ENCODE measurements at places on chromosomes 2 and 18. TPM values are rescaled to one million over a fixed set of nuclear protein-coding genes. Genes with fewer than 3 reads are reported as not detected.

DNA sequence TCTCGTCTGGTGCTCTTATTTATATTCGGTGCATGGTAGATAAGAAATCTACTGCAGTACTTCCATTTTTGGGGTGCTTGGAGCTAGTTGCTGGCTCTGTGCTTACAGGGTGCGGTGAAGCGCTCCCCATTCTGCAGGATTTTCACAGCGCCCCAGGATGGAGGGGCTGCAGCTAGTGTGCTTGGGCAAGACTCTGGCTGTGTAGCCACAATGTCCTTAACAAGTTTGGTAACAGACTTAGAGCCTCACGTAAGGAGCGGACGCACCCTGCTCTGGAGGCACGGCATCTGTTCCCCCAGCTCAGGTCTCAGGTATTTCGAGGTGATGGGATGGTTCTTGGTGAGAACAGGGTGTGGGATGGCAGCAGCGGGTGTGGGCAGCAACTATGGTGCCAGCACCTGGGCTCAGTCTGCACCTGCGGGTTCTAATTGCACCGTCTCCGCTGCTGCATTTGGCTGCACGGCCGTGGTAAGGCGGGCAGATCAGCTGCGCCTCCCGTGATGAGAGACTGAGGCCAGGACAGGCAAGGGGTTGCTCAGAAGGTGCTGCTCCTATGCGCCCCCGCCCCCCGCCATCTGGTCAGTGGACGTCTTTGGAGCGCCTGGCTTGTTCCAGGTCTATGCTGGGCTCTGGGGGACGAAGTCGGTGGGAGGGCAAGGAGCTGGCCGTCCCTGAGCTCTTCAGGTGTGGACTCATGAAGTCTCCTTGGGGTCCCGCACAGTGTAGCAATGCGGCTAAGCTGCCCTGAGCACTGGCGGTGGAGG lies 20.1 kb upstream of the ALLC start:
- H3K4me3 ChIP-seq = no peak overlapping the region
- DNase-seq = no peak
- H3K27ac ChIP-seq = no peak overlapping the region

Gene MTX2
- polyA plus RNA-seq = 28.1 TPM

Gene RIT2
- 0.27 TPM for polyA plus RNA-seq

- no peak for DNase-seq
- H3K36me3 ChIP-seq = no peaks in the 10 kb centered on the region
- H3K27me3 ChIP-seq = no peaks in the 10 kb centered on the region
- H3K4me1 ChIP-seq = no peaks in the 10 kb centered on the region
These were observed 220.2 kb downstream of the SUCLG1 start for GRCh38 chr2:84238907-84239306.

GRCh38 chr18:32983721-32984120 lies 210.9 kb upstream of the KLHL14 start:
- no peaks in the 10 kb centered on the region for H3K36me3 ChIP-seq
- H3K27ac ChIP-seq = no peak overlapping the region

Gene EN1
- not detected for polyA plus RNA-seq

DNA sequence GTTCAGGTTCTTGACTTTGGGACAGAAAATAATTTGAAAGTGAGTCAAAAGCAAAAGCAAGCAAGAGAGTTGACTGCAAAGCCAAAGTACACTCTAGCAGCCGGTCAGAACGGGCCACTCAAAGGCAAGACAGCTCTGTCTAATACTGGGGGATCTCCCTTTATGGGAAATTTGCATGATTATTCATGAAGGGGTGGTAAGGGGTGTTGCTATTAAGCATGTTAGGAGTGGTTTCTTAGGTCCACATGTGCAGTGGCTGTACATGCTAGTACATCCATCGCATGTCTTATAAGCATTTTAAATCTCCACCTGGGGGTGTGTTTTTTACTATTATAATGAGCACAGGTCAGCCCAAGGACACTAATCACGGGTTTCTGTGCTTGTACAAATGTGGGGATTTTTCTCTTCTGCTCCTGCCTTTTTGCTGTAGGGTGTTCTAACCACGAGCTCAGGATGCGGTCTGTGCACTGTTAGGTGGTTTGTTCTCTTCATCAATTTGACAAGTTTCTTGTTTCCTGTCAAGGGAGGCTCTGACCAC lies 60.2 kb upstream of the SPP2 start:
- DNase-seq = peak; percentile 56
- H3K27me3 ChIP-seq = no peaks in the 10 kb centered on the region
- no peak overlapping the region for H3K27ac ChIP-seq

DNA sequence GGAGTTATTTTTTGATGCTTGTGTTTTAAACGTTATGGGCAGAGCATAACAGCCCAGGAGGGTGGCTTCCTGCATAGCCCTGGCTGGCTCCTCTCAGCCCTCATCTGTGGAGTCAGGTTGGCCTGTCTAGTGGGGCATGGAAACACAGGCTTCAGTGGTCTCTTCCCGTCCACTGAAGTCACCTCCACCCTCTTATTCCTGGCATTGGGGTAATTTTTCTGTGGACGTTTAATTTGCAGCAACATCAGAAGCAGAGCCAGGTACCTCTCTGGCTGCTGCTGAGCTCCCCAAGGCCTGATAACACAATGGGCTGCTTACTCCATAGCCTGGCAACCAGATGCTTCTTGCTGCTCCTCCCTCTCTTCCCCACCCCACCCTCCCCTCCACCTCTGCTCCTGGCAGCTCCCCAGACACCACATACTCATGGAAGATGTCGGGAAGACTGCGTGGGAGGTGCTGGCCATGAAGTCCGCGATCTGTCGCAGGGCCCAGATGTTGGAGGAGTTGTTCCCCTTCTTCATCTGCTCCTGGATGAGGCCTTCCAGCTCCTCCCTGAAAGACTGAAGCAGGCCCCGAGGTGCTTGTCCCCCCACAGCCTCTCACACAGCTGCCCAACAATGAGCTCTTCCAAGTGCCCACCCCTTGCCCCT lies 64.0 kb downstream of the ADD2 start:
- no peak overlapping the region for H3K4me3 ChIP-seq
- H3K4me1 ChIP-seq = no peaks in the 10 kb centered on the region
- no peaks in the 10 kb centered on the region for H3K27me3 ChIP-seq
- no peak for DNase-seq
- H3K36me3 ChIP-seq = no peaks in the 10 kb centered on the region
- no peak overlapping the region for H3K27ac ChIP-seq

Gene AGXT
- 1.8 TPM for polyA plus RNA-seq

- no peak for DNase-seq
- no peak overlapping the region for H3K27ac ChIP-seq
- H3K36me3 ChIP-seq = no peaks in the 10 kb centered on the region
- H3K27me3 ChIP-seq = no peaks in the 10 kb centered on the region
- no peak overlapping the region for H3K4me3 ChIP-seq
- no peaks in the 10 kb centered on the region for H3K4me1 ChIP-seq
These were observed 88.1 kb downstream of the THNSL2 start for GRCh38 chr2:88258208-88258607.

GRCh38 chr2:122203523-122203922 lies 448.1 kb downstream of the TSN start:
- H3K36me3 ChIP-seq = no peaks in the 10 kb centered on the region
- H3K27ac ChIP-seq = no peak overlapping the region
- H3K27me3 ChIP-seq = no peaks in the 10 kb centered on the region
- H3K4me3 ChIP-seq = no peak overlapping the region
- H3K4me1 ChIP-seq = no peaks in the 10 kb centered on the region

Gene EIF4E2
- polyA plus RNA-seq = 67.9 TPM

- no peaks in the 10 kb centered on the region for H3K4me1 ChIP-seq
- H3K4me3 ChIP-seq = no peak overlapping the region
- H3K36me3 ChIP-seq = no peaks in the 10 kb centered on the region
- no peak for DNase-seq
These were observed 7.1 kb downstream of the DSG1 start for GRCh38 chr18:31325051-31325450.

- no peak for DNase-seq
- no peak overlapping the region for H3K4me3 ChIP-seq
- H3K27me3 ChIP-seq = no peaks in the 10 kb centered on the region
- no peaks in the 10 kb centered on the region for H3K36me3 ChIP-seq
- no peaks in the 10 kb centered on the region for H3K4me1 ChIP-seq
These were observed 215.4 kb downstream of the MYCN start for GRCh38 chr2:16155766-16156165.

DNA sequence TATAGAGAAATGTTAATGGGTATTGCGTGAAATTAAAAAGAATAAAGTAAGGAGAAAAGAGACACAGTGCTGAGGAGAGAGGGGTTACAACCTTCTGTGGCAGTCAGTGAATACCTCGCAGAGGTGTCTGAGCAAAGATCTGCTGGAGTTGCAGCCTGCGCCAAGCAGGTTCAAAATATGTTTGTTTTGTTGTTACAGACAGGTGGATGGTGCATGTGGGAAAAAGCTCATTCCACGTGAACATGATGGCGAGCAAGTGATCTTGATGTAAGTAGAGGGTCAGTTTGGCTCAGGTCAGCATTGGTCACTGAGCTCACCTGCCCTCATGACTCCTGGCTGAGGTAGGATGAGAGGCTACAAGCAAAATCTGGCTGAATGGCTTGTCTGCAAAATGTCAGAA lies 66.2 kb downstream of the SOX11 start:
- no peaks in the 10 kb centered on the region for H3K4me1 ChIP-seq
- no peak overlapping the region for H3K4me3 ChIP-seq
- H3K36me3 ChIP-seq = no peaks in the 10 kb centered on the region

DNA sequence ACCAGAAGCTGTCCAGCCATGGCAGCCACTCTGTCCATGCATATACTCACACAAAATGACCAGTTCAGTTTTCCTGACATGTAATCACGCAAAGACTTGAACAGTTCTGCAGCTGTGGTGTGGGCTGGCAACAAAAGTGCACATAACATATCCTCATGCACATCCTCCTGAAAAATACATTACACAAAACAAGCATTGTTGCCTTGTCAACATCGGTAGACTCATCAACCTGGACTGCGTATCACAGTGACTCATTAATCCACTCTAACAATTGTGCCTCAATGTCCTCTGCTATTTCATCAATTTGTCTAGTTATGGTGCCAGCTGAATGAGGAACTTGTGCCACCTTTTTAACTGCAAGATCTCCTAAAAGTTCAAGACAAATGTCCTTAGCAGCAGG lies 19.5 kb downstream of the RBKS start:
- H3K27ac ChIP-seq = no peak overlapping the region
- H3K27me3 ChIP-seq = no peaks in the 10 kb centered on the region
- H3K4me3 ChIP-seq = no peak overlapping the region

DNA sequence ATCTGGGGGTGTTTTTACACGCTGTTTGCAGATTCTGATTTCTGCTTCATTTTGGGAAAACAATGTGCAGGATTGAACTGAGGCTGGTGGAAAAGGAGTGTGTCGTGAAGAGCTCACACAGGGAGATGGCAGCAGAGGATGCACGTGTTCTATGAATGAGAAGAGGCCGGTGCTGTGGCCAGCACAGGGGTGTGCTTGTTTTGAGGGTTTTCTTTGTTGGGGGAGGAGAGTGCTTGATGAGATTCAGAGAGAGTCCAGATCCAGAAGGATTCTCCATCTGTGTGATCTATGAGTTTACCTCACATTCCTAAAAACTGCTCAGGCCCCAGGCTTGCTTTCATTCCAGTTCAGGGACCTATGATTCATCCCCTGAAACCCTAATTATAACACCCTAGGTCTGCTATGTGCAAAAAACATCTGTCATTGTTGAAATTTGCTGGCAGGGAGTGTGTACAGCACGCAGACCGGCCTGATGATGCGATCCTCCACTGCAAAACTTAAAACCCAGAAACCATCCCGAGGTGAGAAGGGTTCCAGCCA lies 12.1 kb downstream of the TGFA start:
- no peak overlapping the region for H3K27ac ChIP-seq
- no peak overlapping the region for H3K4me3 ChIP-seq
- DNase-seq = no peak
- peaks cover 5% of the 10 kb centered on the region for H3K36me3 ChIP-seq
- H3K4me1 ChIP-seq = no peaks in the 10 kb centered on the region

- H3K36me3 ChIP-seq = no peaks in the 10 kb centered on the region
- H3K4me1 ChIP-seq = no peaks in the 10 kb centered on the region
- H3K27ac ChIP-seq = no peak overlapping the region
- no peak for DNase-seq
- no peak overlapping the region for H3K4me3 ChIP-seq
These were observed 154.8 kb upstream of the FHL2 start for GRCh38 chr2:105553538-105554196.

DNA sequence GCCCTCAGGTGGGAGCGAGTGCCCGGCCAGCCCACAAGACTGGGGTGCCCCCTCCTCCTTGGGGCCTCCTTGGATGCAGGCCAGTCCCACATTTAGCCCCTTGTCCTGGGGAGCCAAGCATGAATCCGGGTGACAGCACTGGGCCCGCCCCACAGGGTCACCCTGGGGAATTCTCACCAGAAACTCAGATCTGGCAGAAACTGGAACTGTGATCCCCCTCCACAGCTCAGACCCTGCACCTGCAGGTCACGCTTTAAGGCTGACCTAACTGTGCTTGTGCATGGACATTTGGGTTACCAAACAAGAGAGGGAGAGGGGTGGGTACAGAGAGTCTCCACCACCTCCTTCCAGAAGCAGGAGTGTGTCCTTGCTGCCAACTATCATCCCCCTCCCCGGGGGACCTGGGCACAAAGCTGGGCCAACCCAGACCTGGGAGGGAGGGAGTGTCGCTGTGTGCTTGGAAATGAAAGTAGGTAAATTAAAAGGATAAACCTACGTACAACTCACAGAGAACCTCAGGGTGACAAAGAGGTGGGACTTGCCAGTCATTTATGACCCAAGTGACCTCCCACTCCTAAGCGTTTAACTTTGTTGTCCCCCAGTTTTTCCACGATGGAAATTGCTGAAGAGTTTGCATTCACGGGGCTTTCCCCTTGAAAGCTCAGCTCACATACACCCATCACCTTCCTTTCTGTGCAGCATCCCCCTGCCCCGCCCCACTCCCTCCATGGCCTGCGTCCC lies 9.1 kb downstream of the ITM2C start:
- H3K27me3 ChIP-seq = no peaks in the 10 kb centered on the region
- H3K4me1 ChIP-seq = peaks cover 14% of the 10 kb centered on the region
- H3K4me3 ChIP-seq = no peak overlapping the region
- H3K27ac ChIP-seq = no peak overlapping the region
- DNase-seq = no peak

DNA sequence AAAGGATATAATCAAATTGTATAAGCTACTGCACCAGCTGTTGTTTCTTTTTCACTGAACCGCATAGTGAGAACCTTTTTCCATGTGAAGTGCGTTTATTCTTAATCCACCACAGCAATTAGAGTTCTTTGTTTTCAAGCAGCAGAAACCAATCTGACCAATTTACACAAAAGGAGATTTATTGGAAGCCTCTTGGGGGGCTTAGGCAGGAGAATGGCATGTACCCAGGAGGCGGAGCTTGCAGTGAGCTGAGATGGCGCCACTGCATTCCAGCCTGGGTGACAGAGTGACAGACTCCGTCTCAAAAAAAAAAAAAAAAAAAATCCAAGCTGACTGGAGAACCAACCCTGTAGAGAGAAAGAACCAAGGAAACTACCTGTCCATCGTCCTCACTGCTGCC lies 10.0 kb downstream of the ADNP2 start:
- no peak overlapping the region for H3K4me3 ChIP-seq
- no peaks in the 10 kb centered on the region for H3K4me1 ChIP-seq
- no peaks in the 10 kb centered on the region for H3K36me3 ChIP-seq
- no peaks in the 10 kb centered on the region for H3K27me3 ChIP-seq
- no peak for DNase-seq

Data from small intestine (tissue), 16 donors.